Amniotic epithelial cell (primary cell): ENCODE measurements at places on chromosomes 1 and 21.

- DNase-seq = peak; percentile 78
These were observed 61.5 kb upstream of the ARHGAP29 start for GRCh38 chr1:94298861-94299260.

- DNase-seq = no peak
These were observed 1450.2 kb downstream of the BRINP3 start for GRCh38 chr1:189027512-189027911.

- no peak for DNase-seq
These were observed 41.7 kb upstream of the GPR153 start for GRCh38 chr1:6302568-6302967.

DNA sequence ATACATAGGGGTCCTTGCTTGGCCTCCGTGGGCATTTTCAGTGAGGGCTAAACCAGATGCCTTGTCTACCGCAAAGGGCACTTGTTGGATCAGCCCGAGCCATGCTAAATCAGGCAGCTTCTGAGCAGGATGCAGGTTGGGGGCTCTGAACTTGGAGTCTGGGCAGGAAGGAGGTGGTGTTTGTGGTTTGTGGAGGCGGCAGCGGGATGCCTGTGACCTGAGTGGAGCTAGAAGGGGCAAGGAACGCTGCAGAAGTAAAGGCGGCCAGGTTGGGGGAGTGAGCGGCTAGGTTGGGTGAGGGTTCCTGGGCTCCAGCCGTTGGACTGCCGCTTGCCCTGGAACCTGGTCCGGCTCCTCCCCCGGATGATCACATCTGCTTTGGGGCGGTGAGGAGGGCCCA lies 183.9 kb downstream of the CAMTA1 start:
- peak; percentile 43 for DNase-seq

DNA sequence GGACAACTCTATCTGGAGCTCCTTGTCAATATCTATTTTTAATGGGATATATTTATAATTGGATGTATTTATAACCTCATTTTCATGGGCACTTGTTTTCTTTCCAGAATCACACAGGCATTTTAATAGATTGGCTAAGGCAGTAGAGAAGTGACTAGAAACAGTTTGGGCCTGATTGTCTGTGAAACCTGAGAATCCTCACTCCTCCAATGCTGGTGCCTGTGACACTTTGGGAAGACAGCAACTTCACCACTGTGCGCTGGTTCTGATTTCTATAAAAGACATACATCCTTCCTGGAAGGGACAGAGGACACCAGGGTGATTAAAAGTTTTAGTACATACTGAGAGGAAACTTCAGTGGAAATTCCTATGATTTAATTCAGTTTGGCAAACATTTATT lies 39.6 kb upstream of the RXRG start:
- no peak for DNase-seq

- DNase-seq = no peak
These were observed at the start of gene FAM131C for GRCh38 chr1:16073490-16074119. Gene FAM131C, minus strand, starts transcription at chr1:16073651. Its CDS starts 209 bp downstream, at chr1:16073442.

DNA sequence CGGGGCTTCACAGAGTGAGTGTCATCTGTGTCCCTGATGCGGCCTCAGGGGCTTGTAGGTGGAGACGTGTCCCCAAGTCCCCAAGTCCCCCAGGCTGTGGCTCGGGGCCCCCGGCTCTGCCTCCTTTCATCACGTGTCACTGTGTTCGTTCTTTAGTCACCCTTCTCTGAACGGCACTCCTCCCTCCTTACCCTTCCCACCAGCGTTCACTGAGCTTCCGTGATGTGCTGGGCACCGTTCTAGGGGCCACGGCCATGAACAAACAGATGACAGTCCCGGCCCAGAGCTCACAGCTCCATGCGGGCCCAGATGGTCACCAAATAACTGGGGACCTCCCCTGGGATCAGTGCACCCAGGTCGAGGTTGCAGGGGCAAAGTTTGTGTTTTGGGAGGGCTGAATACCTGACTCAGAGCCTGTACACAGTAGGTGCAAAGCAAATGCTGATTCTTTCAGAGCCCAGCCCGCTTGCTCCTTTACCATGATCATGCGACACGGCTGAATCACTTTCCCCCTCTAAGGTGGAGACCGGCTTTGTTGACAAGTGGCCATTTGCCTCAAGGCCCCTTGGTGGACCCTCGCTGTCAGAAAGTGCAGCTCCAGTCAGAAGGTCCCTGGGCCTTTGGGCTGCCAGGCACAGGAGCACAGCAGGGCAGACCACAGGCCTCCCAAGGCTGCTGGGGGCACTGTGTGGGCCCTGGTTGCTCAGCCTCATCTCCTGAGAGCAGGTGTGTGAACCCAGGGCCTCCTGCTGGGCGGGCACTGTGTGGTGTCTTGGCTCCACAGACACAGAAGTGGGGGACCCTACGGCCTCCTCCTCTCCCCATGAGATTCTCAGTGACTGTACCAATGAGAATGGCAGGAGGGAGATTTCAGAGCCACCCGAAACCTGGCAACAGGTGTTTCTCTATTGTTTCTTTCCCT lies 592.5 kb downstream of the PTPRU start:
- no peak for DNase-seq

DNA sequence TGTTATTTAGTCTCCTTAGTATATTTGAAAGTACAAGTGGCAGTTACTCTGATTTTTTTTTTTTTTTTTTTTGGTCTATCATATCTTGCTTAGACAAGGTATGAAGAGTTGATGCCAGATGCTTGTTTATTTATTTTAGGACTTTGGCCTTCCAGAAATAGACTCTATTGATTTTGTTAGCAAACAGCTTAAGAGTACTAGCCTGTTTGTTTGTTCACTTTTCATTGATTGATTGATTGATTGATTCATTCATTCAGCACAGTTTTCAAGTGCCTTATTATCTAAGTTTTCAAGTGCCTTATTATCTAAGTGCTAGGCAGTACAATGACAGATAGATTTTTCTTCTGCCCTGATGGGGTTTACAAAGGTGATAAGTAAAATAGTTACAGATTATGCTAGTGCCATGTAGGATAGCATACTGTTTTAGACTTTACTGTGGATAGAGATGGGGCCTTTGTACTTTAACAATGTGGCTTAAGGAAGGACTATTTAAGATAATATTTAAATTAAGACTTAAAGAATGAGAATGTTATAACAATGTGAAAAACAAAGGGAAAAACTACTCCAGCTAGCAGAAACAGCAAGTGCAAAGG lies 50.5 kb downstream of the MTF2 start:
- no peak for DNase-seq

- no peak for DNase-seq
These were observed 57.9 kb downstream of the RABGAP1L start for GRCh38 chr1:174217248-174217647.

DNA sequence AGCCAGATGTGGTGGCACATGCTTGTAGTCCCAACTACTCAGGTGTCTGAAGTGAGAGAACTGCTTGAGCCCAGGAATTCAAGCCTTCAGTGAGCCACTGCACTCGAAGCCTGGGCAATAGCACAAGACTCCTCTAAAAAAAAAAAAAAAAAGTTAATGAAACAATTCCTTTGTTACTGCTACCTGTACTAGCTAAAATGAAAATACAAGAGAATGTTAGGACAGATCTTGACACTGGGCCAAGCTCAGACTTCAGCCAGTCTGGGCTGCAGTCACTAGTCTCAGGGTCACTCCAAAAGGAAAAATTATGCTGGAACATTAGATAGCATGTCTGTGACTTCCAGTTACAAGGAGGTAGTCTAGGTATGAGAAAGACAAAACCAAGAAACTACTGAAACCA lies 56.5 kb downstream of the TRIM33 start:
- no peak for DNase-seq

DNA sequence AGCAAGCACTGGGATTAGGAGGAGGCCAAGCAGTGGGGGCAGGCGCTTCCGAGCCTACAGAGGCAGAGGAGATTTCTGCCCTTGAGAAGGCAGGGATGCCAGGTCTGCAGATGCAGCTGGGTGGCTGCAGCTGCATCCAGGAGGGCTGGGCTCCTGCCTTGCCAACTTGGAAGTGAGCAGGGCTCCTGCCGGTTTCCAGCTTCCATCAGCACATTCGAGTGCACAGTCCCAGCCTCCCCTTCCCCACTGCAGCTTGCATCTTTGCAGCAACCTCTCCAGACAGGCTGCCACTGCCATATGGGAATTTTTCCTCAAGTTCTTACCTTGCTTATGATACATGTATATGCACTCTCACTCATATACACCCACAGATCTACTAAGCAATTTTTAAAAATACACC lies 1234.3 kb upstream of the B3GALT2 start:
- DNase-seq = no peak

DNA sequence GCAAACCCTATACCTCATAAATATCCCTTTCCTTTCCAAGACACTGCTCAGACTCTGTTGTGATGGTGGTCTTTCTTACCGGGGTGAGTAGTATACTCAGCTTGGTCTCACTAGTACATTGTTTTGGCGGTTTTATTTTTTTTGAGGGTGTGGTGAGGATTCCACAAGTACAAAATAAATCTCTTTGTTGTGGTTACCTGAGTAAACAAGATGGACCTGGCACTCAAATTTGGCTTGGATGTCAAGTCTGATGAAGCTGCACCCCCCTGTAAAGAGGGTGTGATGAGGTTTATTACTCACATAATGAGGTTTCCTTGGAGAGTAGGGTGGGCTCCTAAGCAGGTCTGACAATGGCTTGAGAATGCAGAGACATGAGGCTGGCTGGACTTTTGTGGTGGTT lies 68.2 kb upstream of the KCNJ6 start:
- no peak for DNase-seq

DNA sequence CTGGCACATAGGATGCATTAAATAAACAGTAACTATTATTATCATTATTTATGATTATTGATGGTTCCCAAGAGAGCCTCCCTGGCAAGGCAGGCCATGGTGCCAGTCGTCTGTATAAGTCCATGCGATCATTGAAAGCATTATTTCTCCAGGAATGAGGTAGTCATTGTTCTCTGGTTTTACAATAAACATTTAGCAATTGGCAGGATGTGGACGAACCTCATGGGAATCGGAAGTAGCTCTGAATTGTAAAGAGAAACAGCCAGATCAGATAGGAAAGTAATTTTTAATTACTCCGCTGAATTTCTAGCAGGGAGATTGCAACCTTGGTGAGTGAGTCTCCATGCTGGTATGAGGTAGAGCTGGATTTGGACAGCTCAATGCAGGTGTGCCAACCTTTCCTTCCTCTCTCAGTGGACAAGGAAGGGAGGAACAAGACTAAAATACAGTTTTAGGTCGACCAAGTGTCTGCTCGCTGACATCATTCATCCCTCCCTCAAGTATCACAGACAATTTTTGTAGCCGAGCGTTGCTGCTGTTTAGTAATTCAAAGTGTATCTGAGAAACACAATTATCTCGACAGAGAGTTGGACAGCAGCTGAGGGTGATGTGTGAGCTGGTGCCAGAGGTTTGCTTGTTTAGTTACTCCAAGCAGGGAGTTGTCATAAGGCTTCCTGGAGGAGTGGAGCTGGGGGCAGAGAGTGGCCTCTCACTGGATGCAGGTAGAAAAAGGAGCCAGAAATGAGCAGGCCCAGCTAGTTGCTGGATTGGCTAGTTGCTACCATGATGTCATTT lies 250.8 kb downstream of the KCNJ6 start:
- DNase-seq = no peak

DNA sequence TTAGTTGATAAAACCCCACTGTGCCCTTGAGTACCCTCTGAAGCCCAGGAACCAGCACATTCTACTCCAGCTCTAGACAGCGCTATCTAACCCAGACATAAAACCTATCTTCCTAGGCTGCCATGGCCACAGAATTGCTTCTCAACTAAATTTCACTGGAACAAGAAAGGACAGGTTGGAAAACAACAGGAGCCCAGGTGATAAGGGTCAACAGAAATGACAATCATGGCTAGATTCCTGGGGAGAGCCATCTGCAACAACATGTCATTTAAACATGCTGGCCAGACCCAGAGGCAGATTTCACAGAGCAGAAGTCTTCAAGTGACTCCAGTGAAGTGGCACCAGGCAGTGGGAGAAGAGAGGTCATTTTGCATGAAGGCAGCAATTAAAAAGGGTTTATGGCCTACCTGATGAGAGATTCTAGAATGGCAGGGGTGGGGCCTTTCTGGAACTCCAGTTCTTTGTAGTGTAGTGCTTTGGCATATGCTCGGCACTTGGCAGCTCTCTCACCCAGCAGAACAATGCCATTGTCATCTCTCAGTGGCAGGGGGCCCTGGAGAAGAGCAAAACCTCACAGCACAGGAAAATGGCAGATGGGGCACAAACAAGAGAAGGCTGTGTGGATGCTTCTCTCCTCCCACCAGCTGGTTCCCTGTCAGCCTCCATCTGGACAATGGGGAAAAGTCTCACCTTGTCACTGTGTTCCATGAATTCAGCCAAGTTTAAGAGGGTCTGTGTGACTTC lies 9.9 kb downstream of the ANGPTL7 start:
- DNase-seq = no peak
